ENCODE measurements at places on chromosomes 5 and 9.

- DNase-seq = no peak
Observed at GRCh38 chr9:137865581-137866145, 11.9 kb upstream of the CACNA1B start.

DNA sequence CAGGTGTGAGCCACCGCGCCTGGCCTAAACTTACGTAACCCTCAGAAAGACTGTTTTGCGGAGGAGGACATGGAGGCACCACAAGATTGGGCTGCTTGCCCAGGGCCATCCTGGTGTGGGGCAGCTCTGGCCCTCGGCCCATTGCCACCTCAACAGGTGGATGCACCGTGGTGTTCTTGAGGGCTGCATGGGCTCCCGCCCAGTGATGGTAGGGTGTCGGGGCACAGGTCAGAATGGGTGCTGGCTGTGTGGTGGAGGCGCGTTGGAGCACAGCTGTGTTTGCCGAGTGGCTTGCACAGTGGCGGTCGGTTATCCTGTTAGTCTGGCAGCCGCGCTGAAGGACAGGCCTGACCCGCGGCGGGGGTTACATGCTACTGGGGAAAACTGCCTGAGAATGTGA is 196.9 kb downstream of the CACNA1B start:
- no peak for DNase-seq

DNA sequence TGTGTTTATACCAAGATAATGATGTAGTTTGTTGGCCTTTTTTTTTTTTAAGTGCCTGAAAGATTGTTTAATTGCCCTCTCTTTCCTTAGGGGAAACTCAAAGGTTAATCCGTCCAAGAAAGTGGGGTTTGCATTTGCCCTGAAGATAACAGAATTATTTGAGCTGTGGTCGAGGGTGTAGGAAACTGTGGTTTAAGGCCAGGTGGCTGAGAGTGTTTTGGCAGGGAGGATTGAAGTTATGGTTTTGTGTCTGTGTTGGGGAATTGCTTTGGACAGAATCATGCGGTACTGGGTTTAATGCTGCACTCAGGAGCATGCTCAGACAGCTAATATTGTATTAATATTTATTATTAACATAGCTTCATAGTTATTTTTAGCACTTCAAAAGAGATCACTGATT is 509.8 kb downstream of the EBF1 start:
- no peak for DNase-seq

DNA sequence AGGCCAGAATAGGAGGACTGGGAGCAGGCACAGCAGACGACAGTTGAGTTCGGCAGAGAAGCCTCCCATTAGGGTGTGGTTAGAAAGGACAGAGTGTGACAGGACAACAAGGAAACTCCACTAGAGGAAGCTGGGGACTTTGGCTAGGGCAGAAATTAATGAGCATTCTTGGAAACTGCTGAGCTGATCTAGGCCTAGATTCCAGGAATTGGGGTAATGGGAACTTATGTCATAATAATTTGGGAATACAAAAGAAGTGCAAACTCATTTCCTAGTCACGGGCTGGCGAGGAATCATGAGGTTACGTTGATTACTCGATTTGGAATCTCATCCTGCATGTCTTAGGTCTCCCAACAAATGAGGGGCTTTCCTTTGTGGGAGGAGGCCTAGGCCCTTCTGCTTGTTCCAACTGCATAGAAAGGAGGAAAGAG is 144.6 kb upstream of the RPS23 start:
- no peak for DNase-seq

- no peak for DNase-seq
Observed at GRCh38 chr9:103301051-103301450, 305.9 kb downstream of the CYLC2 start.

- DNase-seq = no peak
Observed at GRCh38 chr9:78103971-78104433, 72.4 kb upstream of the GNAQ start.

DNA sequence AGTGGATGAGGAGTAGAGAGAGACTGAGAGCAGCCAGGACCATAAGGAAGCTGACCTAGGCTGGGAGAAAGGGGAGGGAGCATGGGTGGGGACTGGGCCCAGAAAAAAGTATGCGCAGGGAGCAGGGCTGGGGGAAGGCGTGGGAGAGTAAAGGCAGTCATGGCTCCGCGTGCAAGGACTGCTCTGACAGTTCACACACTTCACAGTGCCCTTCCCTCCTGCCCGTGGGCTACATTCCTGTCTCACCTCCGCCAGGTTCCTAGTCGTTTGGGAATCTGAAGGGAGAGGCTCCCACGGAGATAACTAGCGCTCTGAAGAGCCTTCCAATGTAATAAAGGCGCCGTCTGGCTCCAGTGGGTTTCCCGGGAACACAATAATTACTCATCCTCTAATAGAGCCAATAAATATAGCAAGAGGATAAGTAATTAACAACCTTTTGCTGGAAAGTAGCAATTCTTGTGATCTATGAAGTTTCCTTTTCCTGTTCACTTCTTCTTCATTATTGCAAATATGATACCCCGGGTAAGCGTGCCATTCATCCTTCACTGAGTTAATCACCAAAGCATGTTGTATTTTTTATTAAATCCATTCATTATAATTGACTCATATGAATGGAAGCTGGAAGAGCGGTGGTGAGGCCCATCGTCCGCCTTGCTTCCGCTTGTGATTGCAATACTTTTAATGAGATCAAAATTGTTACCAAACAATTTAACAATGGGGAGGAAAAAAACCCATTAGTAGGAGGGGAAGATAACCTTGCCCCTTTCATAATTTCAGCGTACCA is 39.3 kb downstream of the TTLL11 start:
- no peak for DNase-seq

- DNase-seq = no peak
Observed at GRCh38 chr9:84939774-84940173, 270.2 kb downstream of the NTRK2 start.

Measured in NCI-H187 treated with DMSO at 0.1 percent for 48 hours (cell line).